ENCODE measurements at places on chromosomes 7 and 10. TPM values are rescaled to one million over a fixed set of nuclear protein-coding genes. Genes with fewer than 3 reads are reported as not detected.

Gene BUD31
- total RNA-seq = 170 TPM

Gene RSPH10B
- not detected for total RNA-seq

Gene GPER1
- total RNA-seq = 2.6 TPM

Gene LIPK
- not detected for total RNA-seq

Gene PLEKHS1
- under 0.01 TPM for total RNA-seq

Gene ZDHHC6
- total RNA-seq = 31.5 TPM

All from fibroblast of villous mesenchyme (primary cell).